A549 treated with Mapracorat at 1 μM for 4 hours (cell line): ENCODE measurements at places on chromosomes 7 and 10. TPM values are rescaled to one million over a fixed set of nuclear protein-coding genes. Genes with fewer than 3 reads are reported as not detected.

Gene PLPP4
- 0.16 to 0.25 TPM (median 0.19 TPM) in 3 of 5 replicates, not detected in the others for total RNA-seq

Gene ELN
- total RNA-seq, result 0.05 to 0.10 TPM (median 0.06 TPM) in 3 of 5 replicates, not detected in the others

Gene LDB1
- total RNA-seq, result 27.8 to 39.9 TPM (median 33.9 TPM) in 5 replicates

Gene CALCR
- not detected in 5 replicates for total RNA-seq

Gene OR6B1
- total RNA-seq, result not detected in 5 replicates

Gene CYP2C9
- total RNA-seq, result 0.09 to 0.10 TPM in 2 of 5 replicates, not detected in the others

Gene SLC39A12
- total RNA-seq, result not detected in 5 replicates

Gene PAPOLB
- total RNA-seq, result not detected in 5 replicates

Gene GNAT3
- not detected in 5 replicates for total RNA-seq
